ENCODE measurements at places on chromosomes 7 and 10. TPM values are rescaled to one million over a fixed set of nuclear protein-coding genes. Genes with fewer than 3 reads are reported as not detected.

DNA sequence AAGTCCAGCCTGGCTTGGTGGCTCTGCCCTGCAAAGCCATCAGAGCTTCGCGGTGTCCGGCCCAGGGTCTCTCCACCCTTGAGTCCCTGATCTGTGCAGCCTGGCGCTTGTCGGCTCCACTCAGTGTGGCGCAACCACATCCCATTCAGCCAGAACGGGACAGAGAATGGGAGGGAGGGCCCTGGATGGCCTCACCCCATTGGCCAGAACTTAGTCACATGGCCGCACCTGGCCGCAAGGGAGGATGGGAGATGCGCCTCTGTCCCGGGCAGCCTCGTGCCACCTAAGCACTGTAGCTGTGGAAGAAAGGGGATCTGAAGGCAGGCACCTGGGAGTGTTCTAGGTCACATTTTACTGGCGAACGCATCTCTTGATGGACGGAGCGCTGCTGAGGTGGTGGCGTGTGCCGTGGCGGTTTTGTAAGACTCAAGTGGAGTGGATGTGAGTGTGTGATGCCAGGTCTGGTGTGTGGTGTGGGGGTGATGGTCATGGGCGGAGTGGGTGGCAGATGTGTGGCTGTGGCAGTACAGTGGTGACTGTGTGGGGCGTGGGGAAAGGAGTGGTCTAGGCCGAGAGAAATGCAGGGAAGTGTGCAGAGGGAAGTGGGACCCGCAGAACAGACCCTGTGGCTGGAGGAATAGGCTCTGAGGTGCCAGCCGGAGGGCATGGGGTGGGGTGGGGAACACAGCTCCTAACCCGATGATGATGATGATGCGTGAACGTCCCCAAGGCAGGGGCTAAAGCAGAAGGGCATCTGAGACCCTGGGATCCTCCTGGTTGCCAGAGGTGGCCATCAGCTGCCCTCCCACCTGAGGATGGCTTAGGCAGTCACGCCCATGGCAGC, 19.0 kb downstream of the CLEC2L start:
- no peaks in the 10 kb centered on the region for H3K4me1 ChIP-seq
- no peak for DNase-seq
- H3K4me3 ChIP-seq, result no peak overlapping the region
- H3K27ac ChIP-seq, result no peak overlapping the region
- H3K36me3 ChIP-seq, result no peaks in the 10 kb centered on the region

DNA sequence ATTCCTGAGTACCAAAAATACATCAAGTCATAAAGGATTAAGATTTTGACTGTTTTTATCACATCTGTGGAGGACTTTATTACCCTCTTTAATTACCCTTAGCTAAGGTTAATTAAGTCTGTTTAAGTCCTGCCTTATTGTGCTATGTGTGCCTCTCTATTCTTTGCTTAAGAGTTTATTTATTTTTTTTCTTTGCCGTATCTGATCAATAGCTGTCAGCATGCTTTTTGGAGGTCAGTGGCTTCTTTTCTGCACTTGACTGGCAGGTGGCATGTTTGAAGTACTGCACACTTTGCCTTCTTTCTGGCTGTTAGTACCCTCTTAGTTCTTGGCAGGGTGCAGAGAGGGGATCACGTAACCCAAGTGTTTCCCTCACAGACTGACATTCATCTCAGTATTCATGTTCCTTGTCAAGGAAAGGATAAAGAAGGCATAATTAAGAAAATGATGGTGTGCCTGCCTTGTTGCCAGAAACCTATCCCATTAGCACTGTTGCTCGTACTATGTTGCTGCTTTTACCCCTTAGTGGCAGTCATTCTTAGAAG, 225.8 kb downstream of the EXOC4 start:
- no peak overlapping the region for H3K4me3 ChIP-seq
- no peak overlapping the region for H3K27ac ChIP-seq
- H3K36me3 ChIP-seq, result peaks cover 8% of the 10 kb centered on the region
- DNase-seq, result no peak
- no peaks in the 10 kb centered on the region for H3K27me3 ChIP-seq

- no peaks in the 10 kb centered on the region for H3K36me3 ChIP-seq
- H3K27me3 ChIP-seq, result no peaks in the 10 kb centered on the region
- no peaks in the 10 kb centered on the region for H3K4me1 ChIP-seq
- no peak overlapping the region for H3K27ac ChIP-seq
These were observed 603.0 kb downstream of the PTPRN2 start for GRCh38 chr7:157984423-157985163.

- H3K27ac ChIP-seq, result no peak overlapping the region
- no peak overlapping the region for H3K4me3 ChIP-seq
- no peaks in the 10 kb centered on the region for H3K4me1 ChIP-seq
- DNase-seq, result no peak
- peaks cover 6% of the 10 kb centered on the region for H3K27me3 ChIP-seq
These were observed 162.1 kb downstream of the TCF7L2 start for GRCh38 chr10:113111900-113112853.

- no peak overlapping the region for H3K4me3 ChIP-seq
- H3K27ac ChIP-seq, result no peak overlapping the region
- no peaks in the 10 kb centered on the region for H3K36me3 ChIP-seq
- DNase-seq, result no peak
These were observed 35.0 kb downstream of the GFRA1 start for GRCh38 chr10:116237970-116238369.

The ANKRD30A gene
- total RNA-seq, result not detected

DNA sequence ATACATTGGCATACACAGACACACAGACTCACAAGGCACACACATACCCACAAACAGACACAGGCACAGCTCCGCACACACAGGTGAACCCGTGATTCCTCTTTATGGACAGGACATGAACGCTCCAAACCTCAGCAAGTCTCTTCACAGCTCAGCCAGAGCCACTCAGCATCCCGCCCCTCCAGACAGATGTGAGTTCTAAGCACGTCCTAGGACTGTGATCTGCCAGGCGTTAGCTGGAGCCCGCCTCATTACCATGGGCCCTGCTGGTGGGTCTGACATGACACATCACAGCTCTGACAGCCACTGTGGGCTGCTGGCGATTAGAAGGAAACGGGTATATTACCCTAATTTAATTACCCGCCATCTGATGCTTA, 176.7 kb upstream of the PPP2R2D start:
- no peaks in the 10 kb centered on the region for H3K36me3 ChIP-seq
- no peaks in the 10 kb centered on the region for H3K4me1 ChIP-seq
- no peaks in the 10 kb centered on the region for H3K27me3 ChIP-seq
- DNase-seq, result no peak
- H3K4me3 ChIP-seq, result no peak overlapping the region

The NKX2-3 gene
- total RNA-seq, result not detected

Data from CD4-positive, CD25-positive, alpha-beta regulatory T cell (primary cell).